Colonic mucosa (tissue), 4 donors: ENCODE measurements at places on chromosomes 2 and 18. TPM values are rescaled to one million over a fixed set of nuclear protein-coding genes. Genes with fewer than 3 reads are reported as not detected.

The RBBP8 gene
- total RNA-seq, result 24.4 TPM

The MYO3B gene
- 0.32 TPM for total RNA-seq

DNA sequence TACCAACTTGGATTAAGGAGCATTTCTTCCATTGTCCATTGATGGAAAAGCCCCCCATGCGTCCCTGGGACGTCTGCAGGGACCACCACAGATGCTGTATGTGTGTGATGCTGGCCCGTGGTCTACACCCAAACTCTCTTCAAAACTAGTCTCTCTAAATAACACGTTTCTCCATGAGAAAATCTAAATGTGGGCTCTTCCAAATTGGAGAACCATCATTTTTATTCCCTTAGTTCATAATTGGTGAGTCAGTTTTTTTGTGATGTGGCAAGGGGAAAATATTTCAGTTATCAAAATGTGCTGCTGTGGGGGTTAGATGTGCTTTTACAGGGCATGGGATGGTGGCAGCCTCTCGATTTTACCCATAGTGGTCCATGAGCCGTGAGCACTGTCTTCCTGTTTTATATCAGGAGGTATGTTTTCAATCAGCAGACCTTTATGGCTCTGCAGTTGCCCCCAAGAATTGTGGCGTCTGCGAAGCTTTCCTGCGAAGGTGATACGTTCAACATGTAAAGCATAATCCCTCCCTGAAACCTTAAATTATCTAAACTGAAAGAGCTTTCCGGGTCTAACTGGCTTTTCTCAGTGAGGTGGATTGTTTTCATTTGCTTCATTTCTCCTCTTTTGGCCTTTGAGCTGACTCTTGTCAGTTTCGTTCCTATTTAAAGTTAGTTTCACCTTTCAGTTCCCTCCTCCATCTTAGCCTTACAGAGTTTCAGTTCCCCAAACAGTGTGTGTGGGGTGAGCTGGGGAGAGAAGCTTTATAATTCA, 78.4 kb downstream of the SETBP1 start:
- no peak for DNase-seq

The NAT8 gene
- total RNA-seq, result not detected

GRCh38 chr2:147250652-147251356, 594.0 kb upstream of the ACVR2A start:
- DNase-seq, result no peak

DNA sequence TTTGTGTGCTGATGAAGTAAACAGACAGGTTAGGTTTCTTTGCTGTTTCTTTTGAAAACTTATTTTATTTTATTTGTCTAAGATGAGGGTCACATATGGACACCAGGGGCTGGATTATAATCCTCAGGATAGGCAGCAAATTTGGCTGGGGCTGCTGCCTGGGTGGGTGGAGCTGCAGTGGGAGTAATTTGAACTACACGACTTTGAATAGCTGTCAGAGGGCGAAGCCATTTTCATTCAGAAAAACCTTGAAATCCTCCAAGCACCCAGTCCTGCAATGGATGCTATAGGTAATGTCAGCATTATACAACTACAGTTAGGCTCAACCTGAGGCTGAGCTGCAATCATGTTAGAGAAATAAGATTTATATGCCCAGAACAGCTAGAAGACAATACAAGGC, 16.6 kb downstream of the SETBP1 start:
- no peak for DNase-seq

GRCh38 chr2:90076311-90076710, 1384.8 kb downstream of the RPIA start:
- no peak for DNase-seq

- no peak for DNase-seq
Measured at GRCh38 chr18:12154361-12154760, 60.7 kb downstream of the ANKRD62 start.

GRCh38 chr2:18546567-18546966, 13.9 kb downstream of the RDH14 start:
- DNase-seq, result no peak

The TRIM54 gene
- total RNA-seq, result 0.24 TPM

The RASGRP3 gene
- total RNA-seq, result 3.9 TPM

The KYNU gene
- 0.64 TPM for total RNA-seq
